ENCODE measurements at places on chromosomes 5 and 9.

DNA sequence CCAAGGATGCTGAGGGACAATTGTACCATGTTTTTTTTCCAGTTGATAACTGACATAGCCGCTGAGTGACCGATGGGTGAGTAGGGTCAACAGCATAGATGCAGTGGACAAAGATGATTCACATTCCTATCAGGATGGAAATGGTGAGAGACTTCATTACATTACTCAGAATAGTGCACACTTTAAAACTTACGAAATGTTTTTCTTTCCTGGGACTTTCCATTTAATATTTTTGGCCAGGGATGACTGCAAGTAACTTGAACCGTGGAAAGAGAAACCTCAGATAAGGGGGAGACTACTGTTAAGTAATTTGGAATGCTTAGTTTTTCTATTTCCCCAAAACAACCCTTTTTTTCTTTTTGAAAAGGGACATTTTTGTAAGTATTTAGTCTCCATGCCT is 3.0 kb upstream of the TUSC1 start:
- DNase-seq: no peak

GRCh38 chr5:88847420-88847819 is 35.6 kb downstream of the MEF2C start:
- DNase-seq: no peak

GRCh38 chr5:166648736-166649135 is 1642.7 kb upstream of the WWC1 start:
- no peak for DNase-seq

GRCh38 chr5:164234321-164234720 is 728.9 kb downstream of the MAT2B start:
- no peak for DNase-seq

DNA sequence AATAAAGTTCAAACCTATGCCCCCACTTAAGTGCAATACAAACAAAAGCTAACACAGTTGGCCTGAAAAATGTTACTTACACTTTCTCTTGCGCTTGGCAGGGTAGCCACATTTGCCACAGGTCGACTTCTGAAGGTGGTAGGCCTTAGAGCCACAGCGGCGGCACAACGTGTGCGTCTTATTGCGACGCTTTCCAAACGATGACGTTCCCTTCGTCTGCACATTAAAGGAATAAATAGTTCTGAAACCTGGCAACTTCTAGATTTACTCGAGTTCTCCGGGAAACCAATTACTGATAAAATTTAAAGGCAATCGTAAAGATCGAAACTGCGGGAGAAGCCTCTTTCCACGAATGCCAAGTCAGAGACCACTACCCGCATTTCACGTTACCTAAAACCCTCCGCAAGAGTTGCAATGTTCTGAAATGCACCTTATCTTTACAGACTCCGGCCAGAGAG is 602 bp downstream of the RPL37 start:
- no peak for DNase-seq

DNA sequence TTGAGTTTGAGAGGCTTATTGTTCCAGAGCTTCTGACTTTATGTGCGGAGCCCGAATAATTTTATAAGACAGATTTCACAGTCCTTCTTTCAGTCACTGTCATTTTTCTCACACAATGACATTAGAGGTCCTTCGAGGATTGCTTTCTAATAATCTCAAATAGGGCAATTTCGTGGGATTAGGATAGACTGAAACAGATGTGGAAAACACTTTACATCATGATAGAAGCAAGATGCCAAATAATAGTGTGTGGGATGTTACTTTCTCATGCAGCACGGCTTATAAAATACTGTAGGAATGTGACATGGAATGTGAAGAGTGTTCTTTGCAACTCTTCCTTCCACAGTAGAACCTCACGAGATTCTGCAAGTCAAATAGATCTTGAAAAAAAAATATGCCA is 451.3 kb downstream of the SEMA5A start:
- no peak for DNase-seq

GRCh38 chr9:5817862-5818261 is 15.1 kb downstream of the ERMP1 start:
- no peak for DNase-seq
